Occipital lobe (tissue), 3 donors: ENCODE measurements at places on chromosomes 7 and 10. TPM values are rescaled to one million over a fixed set of nuclear protein-coding genes. Genes with fewer than 3 reads are reported as not detected.

The CFAP70 gene
- 0.62 TPM for total RNA-seq

The HPSE2 gene
- total RNA-seq = not detected

The ATP5F1C gene
- 348 TPM for total RNA-seq

The CRCP gene
- 52.4 TPM for total RNA-seq

The GOLGA7B gene
- 11.9 TPM for total RNA-seq

The CPED1 gene
- total RNA-seq = 3.9 TPM

The FAM24B gene
- 3.9 TPM for total RNA-seq

The ADAMTS14 gene
- total RNA-seq = 0.16 TPM

The DLX6 gene
- total RNA-seq = 0.62 TPM

The MDFIC gene
- 7.0 TPM for total RNA-seq

The PPP1R3C gene
- 41.2 TPM for total RNA-seq
